GM04504 (cell line): ENCODE measurements at places on chromosomes 3 and 15.

GRCh38 chr3:111902534-111902933 is 43.5 kb downstream of the PHLDB2 start:
- no peak for DNase-seq

- no peak for DNase-seq
Observed at GRCh38 chr3:8768364-8769087, 887 bp downstream of the OXTR start.

GRCh38 chr3:193897288-193897687 is 238.7 kb upstream of the HES1 start:
- DNase-seq, result no peak

DNA sequence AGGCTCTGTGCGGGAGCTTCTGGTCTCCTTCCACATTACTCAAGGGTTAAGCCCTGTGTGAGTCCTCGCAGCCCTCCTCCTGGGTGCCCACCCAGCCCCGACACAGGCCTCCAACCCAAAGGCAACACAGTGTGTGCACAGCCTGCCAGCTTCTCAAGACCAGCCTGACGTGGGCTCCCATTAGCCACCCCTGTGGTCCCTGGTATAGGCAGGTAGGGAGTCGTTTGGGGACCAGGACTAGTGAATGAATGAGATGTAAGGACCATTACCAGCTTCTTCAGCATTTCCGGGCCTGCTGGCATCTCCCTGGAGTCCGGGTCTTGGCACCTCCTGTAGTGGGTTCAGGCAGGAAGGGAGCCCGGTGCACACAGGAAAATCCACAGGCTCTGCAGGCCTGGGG is 20.2 kb upstream of the PLXNA1 start:
- no peak for DNase-seq

- no peak for DNase-seq
Observed at GRCh38 chr3:54134713-54135112, 12.4 kb downstream of the CACNA2D3 start.

DNA sequence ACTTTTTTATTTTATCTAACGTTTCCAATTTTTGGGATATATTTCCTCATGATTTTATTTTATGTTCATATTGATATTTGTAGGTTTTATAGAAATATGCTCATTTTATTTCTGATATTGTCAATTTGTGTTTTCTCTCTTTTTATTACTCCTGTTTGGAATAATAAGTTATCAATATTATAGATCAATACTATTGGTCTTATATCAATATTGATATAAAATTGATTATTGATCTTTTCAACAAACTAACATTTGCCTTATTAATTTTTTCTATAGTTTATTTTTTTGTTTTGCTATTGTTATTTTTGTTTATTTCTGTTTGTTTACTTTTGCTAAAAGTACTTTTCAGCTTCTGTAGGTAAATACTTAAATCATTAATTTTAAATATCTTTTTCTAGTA is 90.8 kb upstream of the CNTN6 start:
- DNase-seq, result no peak

- no peak for DNase-seq
Observed at GRCh38 chr3:77873598-77873997, 833.7 kb downstream of the ROBO2 start.

- no peak for DNase-seq
Observed at GRCh38 chr15:90232941-90233386, 777 bp downstream of the CIB1 start.

DNA sequence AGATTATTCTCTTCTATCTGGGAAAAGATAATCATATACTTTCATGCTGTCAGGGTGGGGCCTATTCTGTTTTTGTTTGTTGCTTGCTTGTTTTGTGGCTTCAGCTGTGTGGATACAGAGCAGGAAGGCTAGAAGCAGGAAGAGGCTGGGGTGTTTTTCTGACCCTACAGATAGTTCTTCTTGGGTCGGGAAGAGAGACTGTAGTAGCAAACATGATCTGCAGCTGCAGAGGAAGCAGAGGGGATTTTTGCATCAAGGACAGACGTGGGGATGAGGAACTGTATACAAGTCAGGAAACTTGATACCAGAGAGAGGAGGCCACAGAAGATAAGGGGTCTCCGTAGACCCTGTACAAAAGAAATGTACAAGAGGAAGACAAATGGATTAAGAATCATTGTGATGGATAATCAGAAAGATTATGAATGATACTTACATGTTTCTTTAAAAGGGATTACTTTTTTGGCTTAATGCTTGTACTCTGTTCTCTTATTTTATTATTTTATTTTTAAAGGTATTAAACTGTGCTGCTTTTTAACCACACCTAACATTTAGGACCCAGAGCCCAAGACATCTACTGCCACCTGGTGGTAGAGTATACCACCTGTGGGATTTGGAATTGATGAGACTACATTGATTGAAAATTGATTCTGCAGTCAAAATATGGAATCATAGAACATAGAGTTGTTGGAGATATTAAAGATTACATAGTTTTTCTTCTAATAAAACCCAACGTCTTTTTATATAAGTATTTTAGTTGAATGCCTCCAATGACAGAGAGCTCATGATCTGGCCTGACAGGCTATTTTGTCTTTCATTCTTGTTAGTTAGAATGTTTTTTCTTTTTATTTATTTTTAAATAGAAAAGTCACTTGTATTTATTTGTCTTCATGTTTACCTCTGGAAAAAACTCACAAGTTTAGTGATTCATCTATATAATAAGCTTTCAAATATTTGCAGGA is 87.3 kb upstream of the ROPN1 start:
- peak; percentile 12 for DNase-seq

GRCh38 chr3:32002561-32003368 is 21.2 kb downstream of the ZNF860 start:
- DNase-seq, result no peak

DNA sequence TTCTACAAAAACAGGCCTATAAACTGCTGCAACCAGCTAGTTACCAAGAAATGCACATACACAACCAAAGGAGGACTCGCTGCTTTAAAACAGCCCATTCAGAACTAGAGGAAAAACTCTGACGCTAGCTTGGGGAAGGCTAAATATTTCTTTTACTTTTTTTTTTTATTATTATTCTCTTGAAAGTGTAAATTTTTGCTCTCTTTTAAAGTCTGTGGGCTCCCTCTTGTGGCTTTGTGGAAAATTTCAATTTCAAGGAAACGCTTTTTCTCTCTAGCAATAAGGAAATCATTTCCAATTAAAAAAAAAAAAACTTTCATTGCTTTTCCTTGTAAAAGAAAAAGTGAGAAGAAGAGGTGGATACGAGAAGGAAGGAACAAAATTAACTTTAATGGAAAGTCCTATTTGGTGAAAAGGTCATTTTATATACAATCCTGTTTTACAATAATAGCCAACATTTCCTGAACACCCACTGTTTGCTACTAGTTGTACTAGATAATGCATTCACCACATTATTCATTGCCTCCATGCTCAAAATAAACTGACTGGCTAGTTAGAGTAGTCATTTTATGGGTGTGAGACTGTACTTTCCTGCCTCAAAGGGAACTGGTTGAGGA is 51.2 kb upstream of the SAMMSON start:
- DNase-seq, result peak; percentile 23

DNA sequence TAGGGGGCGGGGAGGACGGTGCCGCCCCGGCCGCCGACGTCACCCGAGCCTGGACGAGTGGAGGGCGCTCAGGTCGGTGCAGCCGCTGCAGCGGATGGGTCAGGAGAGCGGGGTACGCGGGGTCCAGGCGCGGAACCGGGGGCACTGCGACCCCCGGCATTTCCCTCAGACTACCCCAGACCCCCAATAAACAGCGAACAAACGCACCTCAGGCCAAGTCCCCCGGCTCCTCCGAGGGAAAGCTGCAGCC is 78.9 kb downstream of the IQSEC1 start:
- no peak for DNase-seq

DNA sequence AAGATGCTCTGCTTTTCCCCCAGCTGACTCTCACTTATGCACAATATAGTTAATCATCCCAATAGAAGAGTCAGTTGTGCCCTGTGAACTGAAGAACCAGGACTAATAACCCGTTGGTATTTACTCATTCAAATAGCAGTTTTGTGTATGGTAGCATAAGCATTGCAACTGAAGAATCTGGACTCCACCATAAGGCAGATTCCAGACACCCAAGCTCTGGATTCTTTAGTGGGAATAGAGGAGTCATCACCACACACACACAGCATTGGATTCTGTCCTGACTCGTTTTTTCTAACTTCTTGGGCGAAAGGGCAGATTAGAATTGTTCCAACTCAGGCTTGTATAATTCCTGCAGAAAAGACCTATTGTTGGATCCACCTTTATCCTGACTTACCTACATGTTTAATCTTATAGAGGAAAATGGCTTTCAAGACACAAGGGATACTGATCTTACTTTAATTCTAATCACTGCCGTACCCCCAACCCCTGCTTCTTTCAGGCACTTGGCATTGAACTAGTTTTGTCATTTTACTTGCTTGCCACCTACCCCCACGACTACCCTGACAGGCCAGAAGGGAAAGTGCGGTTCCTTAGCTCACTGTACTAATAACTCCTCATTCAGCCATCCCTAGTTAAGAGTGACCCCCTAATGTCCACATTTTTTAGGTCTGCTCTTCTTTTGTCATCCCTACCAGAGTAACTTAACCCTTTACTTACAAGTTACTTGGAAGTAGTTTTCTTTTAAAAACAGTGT is 42.3 kb downstream of the NKIRAS1 start:
- DNase-seq, result no peak

DNA sequence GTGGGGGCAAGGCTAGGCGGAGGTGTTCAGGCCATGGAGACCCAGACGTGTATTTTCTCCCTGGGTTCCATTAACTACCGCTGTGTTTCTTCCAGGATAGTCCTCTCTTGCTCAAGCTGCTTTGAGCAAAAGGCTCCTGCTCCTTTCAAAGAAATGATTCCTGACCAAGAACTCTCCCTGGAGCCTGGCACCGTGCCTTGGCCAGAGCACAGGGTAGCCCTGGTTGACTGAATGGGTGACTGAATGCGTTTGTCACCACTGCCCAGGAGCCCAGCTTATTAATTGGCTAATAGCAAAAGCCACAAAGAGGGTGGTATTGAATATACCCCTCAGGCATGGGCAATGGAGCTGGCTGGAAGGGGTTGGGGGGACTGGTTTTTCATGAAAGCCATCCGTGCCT is 13.9 kb downstream of the RASGRF1 start:
- DNase-seq, result no peak

DNA sequence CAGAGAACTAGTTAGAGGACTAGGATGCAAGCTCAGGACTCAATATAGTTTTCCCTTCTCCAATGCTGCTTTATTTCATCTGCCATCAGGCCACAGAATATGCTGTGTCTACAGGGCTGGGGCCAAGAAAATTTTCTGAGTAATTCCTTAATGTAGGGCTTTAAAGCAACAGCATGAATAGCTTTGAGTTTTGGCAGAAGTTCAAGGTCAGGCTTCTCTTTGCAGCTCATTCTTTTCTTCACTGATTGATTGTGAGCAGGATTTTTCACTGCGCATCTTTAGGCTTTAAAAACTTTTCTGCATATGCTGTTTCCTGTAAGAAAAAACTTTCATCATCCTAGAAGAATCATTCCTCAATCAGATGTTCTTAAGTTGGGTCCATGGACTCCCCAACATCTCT is 4.6 kb downstream of the TMEM108 start:
- no peak for DNase-seq

- DNase-seq, result no peak
Observed at GRCh38 chr3:148992027-148992634, 791 bp downstream of the GYG1 start.

DNA sequence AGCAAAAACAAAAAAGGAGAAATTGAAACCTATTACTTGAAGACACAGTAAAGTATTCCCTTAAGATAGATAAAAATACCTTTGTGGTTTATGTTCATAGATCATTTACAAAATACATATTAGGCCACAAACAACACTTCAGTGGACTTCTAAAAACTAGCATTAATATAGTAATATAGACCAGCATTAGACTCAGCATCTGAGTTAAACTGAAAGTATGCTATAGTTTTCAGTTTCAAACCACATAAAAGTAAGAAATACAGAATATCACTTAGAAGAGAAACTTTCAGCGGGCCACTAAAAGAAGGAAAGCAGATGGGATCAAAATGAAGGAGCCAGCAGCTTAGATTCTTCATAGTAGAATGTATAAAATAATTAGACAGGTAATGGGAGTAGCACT is 86.6 kb downstream of the MSL2 start:
- DNase-seq, result no peak

DNA sequence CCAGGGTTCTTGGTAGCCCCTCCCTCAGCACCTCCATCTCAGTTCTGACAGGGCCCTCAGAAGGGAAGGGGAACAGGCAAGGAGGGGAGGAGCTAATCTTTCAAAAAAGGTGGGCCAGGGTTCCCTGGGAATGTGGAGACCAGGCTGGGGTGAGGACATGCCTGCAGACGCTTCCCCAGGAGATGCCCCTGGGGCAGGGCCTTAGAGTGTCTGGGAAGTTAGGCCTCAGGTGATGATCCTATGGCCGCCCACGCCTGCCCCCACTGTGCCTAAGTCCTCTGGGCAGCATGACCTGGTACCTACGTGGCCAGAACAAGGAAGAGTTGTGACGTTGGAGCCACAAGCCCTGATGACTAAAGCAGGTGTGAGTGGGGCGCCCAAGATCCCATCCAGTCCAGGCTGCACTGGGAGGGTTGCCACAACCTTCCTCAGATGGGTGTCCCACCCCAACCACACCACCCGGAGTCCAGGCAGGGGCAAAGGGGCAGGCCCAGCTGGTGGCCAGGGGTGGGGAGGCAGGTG is 3.9 kb upstream of the SEMA3B start:
- no peak for DNase-seq

DNA sequence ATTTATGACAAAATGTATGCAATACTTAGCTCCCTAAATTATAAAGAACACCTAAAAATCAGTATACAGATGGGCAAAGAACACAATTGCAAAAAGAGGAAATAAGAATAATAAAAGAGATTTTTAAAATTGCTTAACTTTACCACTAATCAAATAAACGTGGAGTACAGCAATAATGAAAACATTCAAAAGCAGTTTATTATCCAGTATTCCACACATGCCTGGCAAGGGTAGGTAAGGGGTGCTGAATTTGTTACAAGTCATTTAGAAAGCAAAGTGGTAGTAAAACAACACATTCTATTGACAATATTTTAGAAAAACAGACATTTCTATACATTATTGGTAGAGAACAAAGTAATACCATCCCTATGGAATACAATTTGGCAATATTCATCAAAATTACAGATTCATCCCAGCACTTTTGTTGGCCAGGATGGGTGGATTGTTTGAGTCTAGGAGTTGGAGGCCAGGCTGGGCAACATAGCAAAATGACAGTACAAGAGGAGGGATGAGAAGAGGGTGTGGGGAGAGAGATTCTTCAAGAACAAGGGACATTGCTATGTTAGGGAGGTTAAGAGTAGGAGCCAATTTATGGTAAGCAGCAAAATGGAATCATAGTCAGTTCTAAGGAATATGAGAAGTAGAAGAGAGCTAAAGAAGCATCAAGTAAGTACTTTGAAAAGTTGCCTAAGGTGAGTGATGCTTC is 3.7 kb upstream of the ACKR4 start:
- peak; percentile 13 for DNase-seq

GRCh38 chr3:37346227-37347005 is 172.0 kb upstream of the LRRFIP2 start:
- DNase-seq, result no peak

DNA sequence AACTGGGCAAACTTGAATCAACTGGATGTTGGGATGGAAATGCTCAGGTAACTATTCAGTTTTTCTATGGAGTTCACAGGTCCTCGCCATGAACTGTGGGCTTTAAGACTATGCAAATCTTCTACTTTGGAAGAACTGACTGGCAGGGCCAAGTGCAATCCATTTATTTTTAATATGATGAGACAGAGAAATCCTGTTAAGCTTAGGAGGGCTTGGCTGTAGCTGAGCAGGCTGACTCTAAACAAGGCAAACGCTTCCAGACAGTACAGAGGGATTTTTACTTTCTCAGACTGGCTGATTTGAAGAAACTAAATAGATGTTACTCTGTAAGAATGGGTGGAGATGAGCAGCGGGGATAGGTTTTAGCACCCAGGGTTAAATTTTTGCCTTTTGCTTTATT is 194.2 kb upstream of the ICE2 start:
- no peak for DNase-seq

GRCh38 chr15:35993196-35993595 is 447.2 kb upstream of the DPH6 start:
- no peak for DNase-seq
